HFFc6 (cell line): ENCODE measurements at places on chromosomes 6 and 20. TPM values are rescaled to one million over a fixed set of nuclear protein-coding genes. Genes with fewer than 3 reads are reported as not detected.

GRCh38 chr20:10978713-10979112, 304.9 kb upstream of the JAG1 start:
- no peak for DNase-seq

DNA sequence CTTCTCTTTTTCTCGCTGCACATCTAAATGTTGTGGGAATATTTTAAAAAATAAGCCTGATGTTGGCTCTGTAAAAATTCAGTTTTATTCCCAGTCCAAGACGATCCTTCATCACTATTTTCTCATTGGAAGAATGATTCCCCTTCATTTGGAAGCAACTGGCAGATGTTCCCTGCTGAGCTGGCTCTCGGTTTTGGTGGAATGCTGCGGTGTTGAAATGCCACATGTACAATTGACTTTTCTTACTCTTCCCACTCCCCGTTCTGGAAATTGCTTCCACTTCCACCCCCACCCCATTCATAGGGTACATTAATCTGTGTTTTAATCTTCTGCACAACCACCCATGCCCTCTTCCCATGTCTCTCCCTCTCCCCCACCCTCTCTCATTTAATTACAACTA, 496.3 kb upstream of the MAP3K7 start:
- DNase-seq = no peak

Gene KIF25
- total RNA-seq = not detected in 2 replicates

Gene NEURL2
- 1.9 to 2.6 TPM (median 2.3 TPM) in 3 replicates for total RNA-seq

Gene CCDC167
- 17.7 and 22.8 TPM in 2 replicates for total RNA-seq

Gene RNGTT
- 15.9 and 16.5 TPM in 2 replicates for total RNA-seq
